Hematopoietic multipotent progenitor cell treated with erythropoietin and hydrocortisone succinate and interleukin-3 and kit ligand, for 8 days (in vitro differentiated cells): ENCODE measurements at places on chromosomes 7 and 10.

- DNase-seq = no peak
These were observed 63.3 kb upstream of the PRSS1 start for GRCh38 chr7:142685877-142686508.

DNA sequence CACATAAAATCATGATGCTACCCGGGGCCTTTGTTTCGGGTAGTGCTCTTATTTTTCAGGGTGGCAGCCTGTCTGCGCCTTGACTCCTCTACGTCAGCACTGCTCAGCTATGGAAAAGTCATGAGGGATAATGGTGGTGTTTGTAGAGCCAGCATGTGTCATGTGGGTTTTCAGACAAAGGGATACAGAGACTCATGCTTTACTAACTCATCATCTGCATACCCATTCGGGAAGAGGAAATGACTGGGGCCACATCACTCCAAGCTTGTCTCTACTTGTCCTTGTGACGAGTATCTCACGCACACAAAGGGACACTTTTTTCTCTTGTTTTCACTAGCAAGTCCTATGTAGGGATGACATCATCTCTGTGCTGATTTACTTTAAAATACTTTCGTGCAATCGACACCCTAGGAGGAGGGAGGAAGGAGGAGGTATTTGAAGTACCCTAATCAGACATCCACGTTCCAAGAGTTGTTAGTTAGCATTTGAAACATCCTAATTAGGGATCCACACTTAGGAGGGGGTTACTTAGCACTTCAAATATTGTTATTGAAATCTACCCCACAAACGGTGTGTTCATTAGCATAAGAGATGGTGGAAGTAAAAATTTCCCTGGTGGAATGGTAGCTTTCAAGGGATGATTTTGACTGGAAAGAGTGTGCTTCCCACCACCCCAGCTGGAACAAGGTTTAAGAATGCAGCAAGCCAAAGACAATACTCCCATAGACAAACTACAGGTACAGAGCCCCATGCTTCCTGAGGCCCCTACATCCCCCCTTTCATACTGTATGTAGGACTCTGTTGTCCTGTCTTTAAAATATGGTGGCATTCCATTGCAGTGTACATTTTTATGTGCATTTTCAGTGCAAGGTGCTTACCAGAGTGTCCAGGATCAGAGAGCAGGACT is 52.0 kb downstream of the THNSL1 start:
- DNase-seq = no peak

GRCh38 chr7:141551782-141552181 is 572 bp downstream of the AGK start:
- peak; percentile 11 for DNase-seq

DNA sequence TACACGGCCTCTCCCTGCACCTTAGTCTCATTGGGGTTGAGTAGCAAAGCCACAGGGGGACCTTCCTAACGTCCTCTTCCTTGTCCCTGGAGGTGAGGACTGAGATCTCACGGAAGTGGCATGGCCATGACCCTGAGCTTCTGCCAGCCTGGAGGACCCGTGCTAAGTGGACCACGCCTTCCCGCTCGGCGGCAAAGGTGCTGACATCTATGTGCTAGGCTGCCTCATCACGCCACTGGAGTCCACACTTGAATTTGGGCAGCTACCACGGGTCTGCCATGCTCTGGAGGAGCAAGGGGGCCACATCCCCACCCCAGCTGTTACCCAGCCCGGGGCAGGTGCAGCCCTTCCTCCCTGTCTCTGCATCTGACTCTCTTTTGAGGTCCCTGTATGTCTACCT is 15.3 kb downstream of the GHRHR start:
- no peak for DNase-seq

GRCh38 chr7:152636441-152636840 is 39.5 kb downstream of the XRCC2 start:
- no peak for DNase-seq

GRCh38 chr10:47243356-47243755 is 56.6 kb upstream of the GDF10 start:
- DNase-seq = no peak

- no peak for DNase-seq
These were observed 133.1 kb upstream of the PRSS1 start for GRCh38 chr7:142616121-142616643.

DNA sequence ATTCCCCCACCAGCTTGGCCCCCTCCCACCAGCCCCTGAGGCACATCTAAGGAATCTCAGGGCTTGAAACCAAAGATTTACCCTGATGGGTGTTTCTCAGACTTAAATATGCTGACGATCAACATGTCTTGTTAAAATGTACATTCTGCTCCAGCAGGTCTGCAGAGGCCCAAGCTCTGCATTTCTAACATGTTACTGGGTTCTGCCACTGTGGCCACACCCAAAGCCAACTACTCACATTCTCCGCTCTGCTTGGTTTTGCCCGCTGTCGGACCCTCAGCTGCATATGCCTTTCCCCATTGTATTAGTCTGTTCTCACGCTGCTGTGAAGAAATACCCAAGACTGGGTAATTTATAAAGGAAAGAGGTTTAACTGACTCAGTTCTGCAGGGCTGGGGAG is 8.9 kb downstream of the PIP4K2A start:
- DNase-seq = no peak

GRCh38 chr7:79272066-79272669 is 181.3 kb downstream of the MAGI2 start:
- DNase-seq = peak; percentile 67

DNA sequence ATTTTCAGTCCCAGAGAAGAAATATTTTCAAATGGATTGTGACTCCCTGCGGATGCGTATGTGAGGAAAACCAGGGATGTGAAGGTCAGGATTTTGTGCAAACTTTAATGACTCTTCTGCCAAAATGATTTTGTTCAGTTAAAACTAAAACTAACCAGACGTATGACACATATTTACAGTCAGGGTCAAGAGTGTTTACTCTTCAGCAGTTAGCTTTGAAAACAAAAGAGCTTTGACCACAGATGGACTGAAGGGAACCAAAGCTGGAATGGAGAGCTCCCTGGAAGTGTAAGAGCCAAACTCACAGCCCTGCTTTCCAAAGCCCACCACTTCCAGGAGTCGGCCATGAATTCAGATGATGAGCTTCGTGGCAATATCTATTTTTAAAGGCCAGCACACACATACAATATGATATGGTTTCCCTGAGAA is 15.5 kb downstream of the SVIL start:
- no peak for DNase-seq

DNA sequence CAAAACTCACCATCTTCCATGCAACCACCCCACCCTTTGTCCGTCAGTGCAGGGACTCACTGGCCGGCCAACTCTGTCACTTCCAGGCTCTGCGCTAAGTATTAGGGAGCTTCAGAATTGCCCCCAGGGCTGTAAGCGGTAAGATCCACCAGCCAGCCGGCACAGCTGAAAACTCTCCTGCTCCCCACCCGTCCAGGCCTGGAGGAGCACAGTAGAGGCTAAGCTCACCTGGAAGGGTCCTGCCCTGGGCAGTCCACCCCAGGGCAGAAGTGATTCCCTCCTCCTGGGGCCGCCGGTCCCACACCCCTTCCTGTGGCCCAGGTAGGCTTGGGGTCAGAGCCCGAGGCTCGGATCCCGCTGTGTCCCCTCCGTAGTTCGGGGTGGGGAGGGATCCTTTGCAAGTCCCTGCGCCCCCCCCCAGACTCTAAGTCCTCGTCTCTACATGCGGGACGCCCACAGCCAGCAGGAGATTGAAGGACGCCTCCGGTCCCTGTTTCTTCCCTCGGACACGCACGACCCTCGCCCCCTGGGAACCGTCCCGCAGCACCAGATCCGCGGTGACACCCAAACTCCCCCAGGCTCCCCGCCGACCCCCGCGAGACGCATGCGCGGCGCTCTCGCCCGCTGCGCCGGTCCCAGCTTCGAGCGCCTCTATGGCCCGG is 138.9 kb downstream of the ARHGAP22 start:
- DNase-seq = no peak

DNA sequence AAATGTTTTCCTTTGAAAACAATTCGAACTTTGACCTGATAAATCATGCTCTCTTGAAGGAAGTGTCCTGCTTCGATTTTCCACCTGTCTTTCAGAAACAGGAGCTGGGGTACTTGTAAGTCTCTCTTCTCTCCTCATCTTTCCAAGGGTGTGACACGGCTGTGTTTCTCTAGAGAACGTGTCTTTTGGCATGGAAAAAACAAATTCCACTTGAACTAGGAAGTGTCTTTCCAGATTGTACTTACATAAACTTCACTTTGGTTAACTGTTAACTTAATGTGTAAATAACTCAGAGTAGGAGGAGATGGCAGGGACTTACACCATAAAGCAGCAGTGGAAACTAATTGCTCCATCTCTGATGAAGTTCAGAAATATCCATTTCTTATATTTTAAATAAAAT is 4.2 kb upstream of the CALCR start:
- DNase-seq = no peak

GRCh38 chr7:11557627-11558026 is 274.4 kb downstream of the THSD7A start:
- peak; percentile 2 for DNase-seq

GRCh38 chr10:90560331-90560730 is 297.5 kb downstream of the HTR7 start:
- DNase-seq = no peak

DNA sequence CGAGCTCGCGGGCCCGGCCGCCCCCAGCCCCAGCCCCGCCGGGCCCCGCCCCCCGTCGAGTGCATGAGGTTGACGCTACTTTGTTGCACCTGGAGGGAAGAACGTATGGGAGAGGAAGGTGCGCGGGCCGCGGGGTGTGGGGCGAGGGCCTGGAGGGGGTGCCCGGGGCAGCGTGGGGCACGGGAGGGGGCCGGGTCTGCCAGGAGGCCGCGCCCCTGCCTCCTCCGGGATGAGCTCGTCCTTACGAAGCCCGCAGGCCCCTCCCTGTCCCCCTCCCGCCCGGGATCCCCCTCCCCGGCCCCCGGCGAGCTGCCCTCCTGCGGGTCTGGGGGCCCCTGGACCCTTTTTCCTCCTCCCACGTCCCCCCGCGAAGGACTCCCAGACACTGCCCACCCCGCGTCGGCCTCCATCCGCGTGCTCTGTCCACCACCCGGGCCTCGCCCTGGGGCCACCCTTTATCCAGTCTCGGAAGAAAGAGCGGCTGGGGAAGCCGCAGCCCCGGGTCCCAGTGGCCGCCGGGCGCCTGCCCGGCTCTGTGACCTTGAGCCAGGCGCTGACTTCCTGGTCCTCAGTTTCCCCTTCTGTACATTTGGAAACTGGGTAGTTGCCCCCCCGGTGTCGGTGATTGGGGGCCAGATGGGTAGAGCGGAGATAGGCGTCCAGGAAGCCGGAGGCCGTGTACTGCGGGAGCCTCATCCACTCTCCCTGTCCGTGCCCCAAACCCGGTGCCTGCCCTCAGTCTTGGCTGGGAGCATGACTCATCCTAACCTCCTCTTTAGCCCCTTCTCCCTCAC is 521 bp downstream of the LIMK1 start:
- peak; percentile 57 for DNase-seq

DNA sequence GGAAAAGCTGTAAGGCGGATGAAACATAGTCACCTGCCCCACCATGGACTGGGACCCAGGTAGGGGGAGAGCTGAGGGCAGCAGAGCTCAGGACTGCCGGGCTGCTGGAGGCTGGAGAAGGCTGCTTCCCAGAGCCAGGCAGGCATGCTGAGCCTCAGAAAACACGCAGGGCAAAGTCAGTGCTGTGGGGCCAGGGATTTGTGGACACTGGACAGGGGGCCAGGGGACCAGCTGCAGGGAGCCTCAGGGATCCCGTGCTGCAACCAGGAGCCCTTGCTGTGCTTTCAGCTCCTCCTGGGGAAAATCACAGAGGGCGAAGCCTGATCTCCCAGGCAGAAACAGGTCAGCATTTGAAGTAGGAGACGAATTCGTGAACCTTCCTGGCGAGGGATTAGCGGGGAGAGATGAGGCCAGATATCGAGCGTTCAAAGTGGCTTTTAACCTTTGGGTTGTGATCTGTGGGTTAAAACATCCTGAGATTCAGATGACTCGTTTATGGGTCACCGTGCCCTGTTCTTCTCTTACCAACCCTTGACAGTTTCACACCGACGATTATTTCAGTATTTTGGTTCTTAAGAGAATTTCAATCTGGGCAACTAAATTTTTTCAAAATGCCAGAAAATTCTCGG is 85.6 kb upstream of the SHH start:
- no peak for DNase-seq

DNA sequence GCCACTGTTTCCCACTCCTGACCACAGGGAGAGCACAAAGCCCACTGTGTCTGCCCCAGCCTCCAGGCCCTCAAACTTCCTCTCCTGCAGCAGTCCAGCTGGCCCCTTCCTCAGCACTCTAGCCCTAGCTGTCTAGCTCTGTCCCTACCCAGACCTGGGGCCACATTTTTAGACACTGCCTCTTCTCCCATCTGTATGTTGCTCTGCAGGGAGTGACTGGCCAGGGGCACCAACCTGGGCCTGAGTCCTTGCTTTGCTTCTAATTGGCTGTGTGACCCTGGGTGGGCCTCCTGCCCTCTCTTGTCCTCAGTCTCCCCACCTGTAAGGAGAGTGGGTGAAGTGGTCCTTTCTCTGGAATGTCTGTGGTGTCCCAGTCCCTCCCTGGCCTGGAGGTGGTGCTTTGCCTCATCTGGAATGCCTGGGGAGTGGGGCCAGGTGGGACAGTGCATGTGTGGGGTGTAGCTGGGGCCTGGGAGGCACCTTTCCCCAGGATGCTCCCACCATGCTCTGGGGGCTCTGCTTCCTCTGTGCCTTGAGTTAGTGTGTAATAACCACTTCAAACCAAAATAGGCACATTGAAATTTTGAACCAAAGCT is 25.1 kb downstream of the AQP1 start:
- no peak for DNase-seq

GRCh38 chr7:13742811-13743210 is 246.7 kb downstream of the ETV1 start:
- peak; percentile 18 for DNase-seq

DNA sequence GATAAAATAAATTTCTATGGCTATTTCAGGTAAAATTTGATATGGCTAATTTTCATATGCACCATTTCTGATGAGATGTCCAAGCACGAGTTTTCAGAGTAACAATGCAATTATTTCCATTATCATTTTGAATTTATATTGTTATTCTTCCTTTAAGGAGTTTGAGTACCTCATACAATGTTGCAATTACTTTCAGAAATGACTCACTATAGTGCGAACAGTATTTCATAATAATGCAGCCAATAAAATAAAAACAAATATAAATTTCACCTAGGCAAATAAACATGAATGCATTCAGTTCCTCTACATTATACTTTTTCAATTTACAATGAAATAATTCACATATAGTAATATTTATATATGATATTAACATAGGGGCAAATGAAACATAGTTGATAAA is 78.8 kb upstream of the LRRN3 start:
- no peak for DNase-seq

DNA sequence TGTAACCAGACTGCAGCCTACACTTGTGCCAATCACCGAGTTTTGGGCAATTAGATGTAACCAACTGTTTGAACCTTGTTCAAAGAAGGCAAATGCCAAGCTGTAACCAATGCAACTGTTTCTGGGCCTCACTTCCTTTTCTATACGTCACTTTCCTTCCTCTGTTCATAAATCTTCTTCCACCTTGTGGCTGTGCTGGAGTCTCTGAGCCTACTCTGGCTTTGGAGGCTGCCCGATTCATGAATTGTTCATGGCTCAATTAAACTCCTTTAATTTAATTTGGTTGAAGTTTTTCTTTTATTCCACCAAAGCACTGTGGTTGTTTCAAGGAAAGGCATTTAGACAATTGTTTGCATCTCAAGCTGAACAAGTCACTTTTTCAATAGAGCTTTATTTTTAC is 43.5 kb upstream of the UCN3 start:
- no peak for DNase-seq

GRCh38 chr10:35745617-35746403 is 103.7 kb upstream of the FZD8 start:
- no peak for DNase-seq
